Right ventricle myocardium inferior (tissue), 1 donor: ENCODE measurements at places on chromosomes 1 and 21. TPM values are rescaled to one million over a fixed set of nuclear protein-coding genes. Genes with fewer than 3 reads are reported as not detected.

Gene HRNR
- not detected for total RNA-seq

- no peak for DNase-seq
These were observed 9.5 kb upstream of the PADI3 start for GRCh38 chr1:17239420-17239819.

Gene PAFAH2
- total RNA-seq: 9.7 TPM

DNA sequence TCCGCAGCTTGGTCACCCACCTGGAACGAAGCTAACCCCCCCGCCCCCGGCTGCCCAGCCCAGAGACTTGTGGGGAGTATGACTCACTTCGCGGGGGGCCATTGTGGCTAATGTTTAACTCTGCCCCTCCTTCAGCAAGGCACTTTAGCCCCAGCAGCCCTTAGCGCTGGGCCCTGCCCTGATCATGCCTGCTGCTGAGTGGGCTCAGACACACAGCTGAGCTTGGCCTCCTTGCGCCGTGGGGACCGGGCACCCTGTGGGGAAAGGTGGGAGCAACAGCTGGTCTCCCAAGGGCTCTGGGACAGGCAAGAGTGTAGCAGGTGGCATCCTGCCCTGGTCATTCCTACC is 6.3 kb upstream of the LAD1 start:
- DNase-seq: no peak

Gene CFHR4
- not detected for total RNA-seq

GRCh38 chr1:42146626-42147320 is 6.4 kb upstream of the GUCA2B start:
- DNase-seq: no peak

DNA sequence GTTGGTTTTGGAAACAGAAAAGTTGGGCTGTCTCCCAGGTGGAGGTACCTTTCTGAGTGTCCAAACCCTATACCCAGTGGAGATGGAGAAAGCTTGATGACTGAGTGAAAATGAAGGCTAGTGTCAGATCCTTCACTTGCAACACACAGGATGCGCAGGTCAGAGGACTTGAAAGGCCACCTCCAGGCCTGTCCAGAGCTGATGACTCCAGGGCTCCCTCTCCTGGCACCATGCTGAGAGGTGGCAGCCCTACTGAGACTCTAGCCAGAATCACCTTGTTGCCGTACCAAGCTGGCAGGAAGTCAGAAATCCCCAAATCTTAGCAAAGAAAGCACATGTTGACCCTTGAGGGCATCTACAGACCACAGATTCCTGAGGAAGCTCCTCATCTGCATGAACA is 16.4 kb downstream of the KNCN start:
- peak; percentile 7 for DNase-seq

- DNase-seq: peak; percentile 56
These were observed 81.6 kb downstream of the MATN1 start for GRCh38 chr1:30641572-30642353.
